ENCODE measurements at places on chromosomes 6 and 20. TPM values are rescaled to one million over a fixed set of nuclear protein-coding genes. Genes with fewer than 3 reads are reported as not detected.

DNA sequence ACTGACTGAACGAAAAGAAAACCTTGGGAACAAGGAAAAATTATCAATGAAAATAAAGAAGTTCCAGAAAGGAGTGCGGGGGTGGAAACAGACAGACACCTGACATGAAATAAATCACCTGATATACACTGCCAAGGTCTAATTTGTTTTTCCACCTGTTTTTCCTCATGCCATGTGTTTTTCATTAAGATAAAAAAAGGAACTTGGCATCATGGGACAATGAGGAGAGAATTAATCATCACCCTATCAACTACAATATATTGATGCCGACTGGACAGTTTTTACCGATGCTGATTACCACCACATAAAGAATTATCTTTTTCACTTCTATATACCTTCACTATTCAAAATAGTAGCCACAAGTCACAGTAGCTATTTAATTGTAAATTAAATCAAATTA, 233.2 kb downstream of the ARHGAP18 start:
- no peaks in the 10 kb centered on the region for H3K36me3 ChIP-seq
- no peak overlapping the region for H3K4me3 ChIP-seq
- DNase-seq: no peak
- H3K27ac ChIP-seq: no peak overlapping the region
- no peaks in the 10 kb centered on the region for H3K4me1 ChIP-seq
- no peaks in the 10 kb centered on the region for H3K27me3 ChIP-seq

GRCh38 chr6:48472091-48472490, 361.1 kb upstream of the PTCHD4 start:
- no peaks in the 10 kb centered on the region for H3K27me3 ChIP-seq
- no peaks in the 10 kb centered on the region for H3K36me3 ChIP-seq
- H3K4me1 ChIP-seq: no peaks in the 10 kb centered on the region
- no peak overlapping the region for H3K27ac ChIP-seq
- H3K4me3 ChIP-seq: no peak overlapping the region

GRCh38 chr20:3691306-3691705, 9.5 kb upstream of the ADAM33 start:
- peaks cover 6% of the 10 kb centered on the region for H3K27me3 ChIP-seq
- no peaks in the 10 kb centered on the region for H3K36me3 ChIP-seq
- H3K27ac ChIP-seq: no peak overlapping the region
- H3K4me1 ChIP-seq: no peaks in the 10 kb centered on the region
- no peak for DNase-seq
- no peak overlapping the region for H3K4me3 ChIP-seq

- peaks cover 32% of the 10 kb centered on the region for H3K27me3 ChIP-seq
- peaks cover 11% of the 10 kb centered on the region for H3K36me3 ChIP-seq
- H3K4me1 ChIP-seq: peaks cover 47% of the 10 kb centered on the region
- peak overlapping the region; percentile 24 for H3K27ac ChIP-seq
- H3K4me3 ChIP-seq: no peak overlapping the region
These were observed 175.9 kb downstream of the ZDHHC14 start for GRCh38 chr6:157556671-157557430.

DNA sequence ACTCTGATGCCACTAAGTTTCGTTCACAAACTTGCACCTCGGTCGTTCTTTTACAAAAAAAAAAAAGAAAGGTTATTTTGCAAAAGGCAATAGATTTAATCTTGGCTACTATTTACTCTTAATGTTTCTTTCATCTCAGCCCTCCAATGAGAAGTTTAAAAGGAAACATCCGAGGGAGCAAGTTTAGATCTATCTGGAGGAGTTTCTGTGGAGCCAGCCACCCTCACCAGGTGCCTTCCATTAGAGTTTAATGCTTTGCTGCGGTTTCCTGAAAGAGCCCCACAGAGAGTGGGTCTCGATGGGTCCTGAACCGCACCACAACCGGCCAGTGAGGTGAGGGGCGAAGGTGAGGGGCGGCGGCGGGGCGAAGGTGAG, 632 bp downstream of the PRKN start:
- peak overlapping the region; percentile 81 for H3K4me3 ChIP-seq
- H3K27me3 ChIP-seq: peaks cover 6% of the 10 kb centered on the region
- H3K36me3 ChIP-seq: no peaks in the 10 kb centered on the region

DNA sequence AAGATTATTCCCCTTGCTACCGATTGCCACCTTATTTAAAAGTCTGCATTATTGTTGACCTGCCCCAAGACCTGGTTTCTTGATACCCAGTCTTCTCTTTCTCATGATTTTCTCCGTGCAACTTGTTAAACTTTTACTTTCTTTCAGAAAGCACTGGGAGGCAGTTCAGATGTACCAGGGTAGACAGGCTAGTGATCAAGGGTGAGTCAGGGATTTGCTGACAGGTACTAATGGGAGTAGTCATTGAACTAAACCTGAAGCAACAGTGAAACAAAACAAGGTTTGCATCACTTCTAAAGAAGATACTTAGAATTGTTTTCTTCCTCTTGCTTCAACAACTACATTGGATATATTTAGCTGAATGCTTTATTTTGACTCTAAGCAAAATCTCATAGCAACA, 124.4 kb downstream of the KCNQ5 start:
- no peaks in the 10 kb centered on the region for H3K27me3 ChIP-seq
- DNase-seq: no peak
- peaks cover 9% of the 10 kb centered on the region for H3K4me1 ChIP-seq
- H3K36me3 ChIP-seq: peaks cover 1% of the 10 kb centered on the region
- H3K27ac ChIP-seq: no peak overlapping the region

- no peaks in the 10 kb centered on the region for H3K36me3 ChIP-seq
- no peaks in the 10 kb centered on the region for H3K4me1 ChIP-seq
- H3K27me3 ChIP-seq: peaks cover 16% of the 10 kb centered on the region
- H3K27ac ChIP-seq: no peak overlapping the region
These were observed 167.4 kb downstream of the COL9A1 start for GRCh38 chr6:70135219-70136160.

- DNase-seq: no peak
- H3K27ac ChIP-seq: no peak overlapping the region
- H3K4me1 ChIP-seq: no peaks in the 10 kb centered on the region
- H3K4me3 ChIP-seq: no peak overlapping the region
These were observed 10.6 kb upstream of the TUBB2B start for GRCh38 chr6:3237761-3238662.

DNA sequence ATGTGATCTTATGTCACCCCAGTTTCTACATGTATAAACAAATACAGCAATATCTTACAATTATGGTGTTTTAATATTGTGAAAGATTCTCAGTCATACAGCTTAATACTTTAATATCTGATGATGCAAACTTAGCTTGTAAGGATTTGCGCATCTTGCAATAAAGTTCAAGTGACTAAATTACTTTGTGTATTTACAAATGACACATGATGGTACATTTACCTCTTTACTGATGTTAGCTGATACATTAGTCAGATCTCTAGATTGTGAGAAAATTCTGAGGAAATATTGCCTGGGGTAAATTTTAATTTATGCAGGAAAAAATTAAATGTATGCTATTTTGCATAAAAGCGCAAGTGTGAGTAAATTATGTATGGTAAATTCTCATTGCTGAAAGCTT, 418.8 kb upstream of the MMS22L start:
- H3K4me3 ChIP-seq: no peak overlapping the region
- no peak overlapping the region for H3K27ac ChIP-seq
- no peaks in the 10 kb centered on the region for H3K36me3 ChIP-seq
- no peaks in the 10 kb centered on the region for H3K27me3 ChIP-seq
- DNase-seq: no peak

- peaks cover 7% of the 10 kb centered on the region for H3K4me1 ChIP-seq
- no peaks in the 10 kb centered on the region for H3K27me3 ChIP-seq
- H3K27ac ChIP-seq: peak overlapping the region; percentile 14
- peaks cover 65% of the 10 kb centered on the region for H3K36me3 ChIP-seq
- no peak overlapping the region for H3K4me3 ChIP-seq
- DNase-seq: no peak
These were observed 25.0 kb downstream of the POLR1C start for GRCh38 chr6:43541774-43542471.

DNA sequence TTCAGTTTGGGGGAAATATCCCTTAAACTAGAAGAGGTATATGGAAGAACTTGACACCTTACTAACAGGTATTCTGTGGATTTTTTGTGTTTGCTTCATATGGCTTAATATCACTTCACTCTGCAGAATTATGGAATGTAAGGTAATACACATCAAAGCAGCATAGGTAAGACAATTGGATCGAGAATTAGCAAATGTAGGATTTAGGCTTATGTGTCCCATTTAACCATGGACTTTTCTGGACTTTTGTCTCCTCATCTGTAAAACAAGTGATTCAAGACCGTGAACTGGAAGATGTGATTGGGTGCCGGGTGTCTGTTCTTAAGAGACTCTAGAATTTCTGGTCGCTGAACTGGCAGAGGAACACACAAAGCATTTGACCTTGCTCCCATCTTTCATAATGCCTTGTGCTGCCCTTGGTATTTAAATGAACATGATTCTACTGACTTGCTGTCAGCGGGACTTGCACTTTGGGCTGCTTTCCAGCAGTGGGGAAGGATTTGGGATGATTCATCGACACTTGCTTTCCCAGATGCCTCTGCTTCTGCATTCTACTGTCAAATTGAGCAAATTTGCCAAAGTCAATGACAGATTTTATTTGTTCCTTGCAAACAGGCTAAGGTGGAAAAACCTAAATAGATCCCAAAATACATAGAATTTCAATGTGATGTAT, 199.8 kb downstream of the PLCB1 start:
- DNase-seq: no peak
- H3K4me1 ChIP-seq: no peaks in the 10 kb centered on the region
- H3K27me3 ChIP-seq: no peaks in the 10 kb centered on the region
- H3K36me3 ChIP-seq: no peaks in the 10 kb centered on the region

The C6orf15 gene
- not detected for total RNA-seq

The MYBL2 gene
- total RNA-seq: 118 TPM

The PPP1R16B gene
- total RNA-seq: 128 TPM

The KHDC1L gene
- not detected for total RNA-seq

The FANCE gene
- total RNA-seq: 15.4 TPM
